ENCODE measurements at places on chromosomes 3 and 15. TPM values are rescaled to one million over a fixed set of nuclear protein-coding genes. Genes with fewer than 3 reads are reported as not detected.

Gene LRTM1
- not detected for total RNA-seq

Gene RTP3
- total RNA-seq = not detected

Gene MAP2K5
- 20.8 TPM for total RNA-seq

Gene FBN1
- 0.91 TPM for total RNA-seq

Gene CPB1
- not detected for total RNA-seq

Gene CCNL1
- total RNA-seq = 246 TPM

Gene STRIT1
- not detected for total RNA-seq

Gene CPNE4
- total RNA-seq = not detected

Gene ISL2
- total RNA-seq = 0.12 TPM

Gene STRA6
- total RNA-seq = not detected

Gene FOXB1
- total RNA-seq = 0.75 TPM
